CD4-positive, alpha-beta T cell (primary cell): ENCODE measurements at places on chromosomes 11 and 22. TPM values are rescaled to one million over a fixed set of nuclear protein-coding genes. Genes with fewer than 3 reads are reported as not detected.

The VWCE gene
- 0.64 TPM for total RNA-seq

The ATG2A gene
- total RNA-seq: 198 TPM

The SYT13 gene
- total RNA-seq: not detected

The PANX3 gene
- total RNA-seq: not detected

The PRR5 gene
- total RNA-seq: 31.6 TPM

The MRGPRF gene
- not detected for total RNA-seq

The IL18 gene
- 0.27 TPM for total RNA-seq
